Right renal cortex interstitium (tissue), 3 donors: ENCODE measurements at places on chromosomes 7 and 10. TPM values are rescaled to one million over a fixed set of nuclear protein-coding genes. Genes with fewer than 3 reads are reported as not detected.

DNA sequence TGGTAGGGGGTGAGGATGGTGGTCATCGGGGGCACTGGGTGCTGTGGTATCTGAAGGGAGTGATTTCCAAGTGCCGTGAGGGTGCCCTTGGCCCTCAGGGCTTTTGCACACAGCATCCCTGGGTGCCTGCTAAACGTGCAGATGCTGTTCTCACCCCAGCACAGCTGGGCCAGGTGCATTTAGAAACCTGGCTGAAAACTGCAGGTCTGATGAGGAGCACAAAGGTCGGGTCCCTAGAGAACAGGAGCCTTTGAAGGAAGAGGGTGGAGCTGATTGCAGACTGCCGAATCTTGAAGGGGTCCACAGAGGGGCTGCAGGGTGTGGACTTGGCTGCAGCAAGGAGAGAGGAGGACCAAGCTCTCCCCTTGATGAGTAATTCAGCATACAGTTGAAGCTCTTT is 32.0 kb downstream of the ZMIZ1 start:
- DNase-seq, result no peak

GRCh38 chr10:60566096-60566495 is 176.4 kb upstream of the ANK3 start:
- DNase-seq, result no peak

DNA sequence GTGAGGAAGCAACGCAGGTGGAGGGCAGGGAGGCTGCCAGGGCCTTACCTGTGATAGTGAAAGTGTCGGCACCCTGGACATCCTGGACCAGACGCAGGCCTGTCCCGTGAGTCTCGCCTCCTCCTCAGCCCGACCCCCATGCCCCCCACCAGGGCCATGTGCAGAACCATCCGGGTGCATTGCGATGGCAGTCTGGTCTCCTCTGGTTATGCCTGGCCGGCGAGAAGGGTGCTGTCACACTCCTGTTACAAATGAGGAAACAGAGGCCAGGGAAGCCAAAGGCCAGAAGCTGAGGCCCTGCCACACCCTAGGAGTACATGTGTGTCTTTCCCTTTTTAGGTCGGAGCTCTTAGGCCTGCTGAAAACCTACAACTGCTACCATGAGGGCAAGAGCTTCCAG is 7.2 kb downstream of the DEPP1 start:
- DNase-seq, result no peak

DNA sequence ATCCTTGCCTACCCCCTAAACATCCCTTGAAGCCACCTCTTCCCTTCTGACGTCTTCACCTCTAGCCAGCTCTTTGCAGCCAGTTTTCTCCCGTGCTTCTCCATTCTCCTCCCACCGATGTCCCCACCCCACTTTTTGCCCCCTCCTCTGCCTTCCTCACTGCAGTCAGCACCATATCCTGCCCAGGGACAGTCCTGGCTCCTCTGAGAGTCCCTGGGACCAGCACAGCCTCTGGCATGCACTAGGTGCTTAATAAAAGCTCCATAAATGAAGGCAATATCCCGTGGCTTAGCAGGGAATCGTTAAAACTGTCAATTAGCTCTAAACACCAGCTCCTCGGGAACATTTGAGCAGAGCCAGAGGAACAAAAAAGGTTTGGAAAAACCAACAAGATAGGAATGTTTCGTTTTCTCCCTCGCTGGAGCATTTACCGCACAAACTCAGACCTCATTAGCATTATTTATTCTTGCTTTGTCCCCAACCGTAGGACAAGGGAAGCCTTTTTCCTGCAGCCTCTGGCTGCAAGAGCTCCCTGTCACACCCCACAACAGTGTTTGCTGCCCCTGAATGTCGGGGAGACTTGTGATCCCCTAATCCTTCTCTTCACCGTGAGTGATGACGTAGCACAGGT is 16.1 kb downstream of the MYL10 start:
- no peak for DNase-seq

DNA sequence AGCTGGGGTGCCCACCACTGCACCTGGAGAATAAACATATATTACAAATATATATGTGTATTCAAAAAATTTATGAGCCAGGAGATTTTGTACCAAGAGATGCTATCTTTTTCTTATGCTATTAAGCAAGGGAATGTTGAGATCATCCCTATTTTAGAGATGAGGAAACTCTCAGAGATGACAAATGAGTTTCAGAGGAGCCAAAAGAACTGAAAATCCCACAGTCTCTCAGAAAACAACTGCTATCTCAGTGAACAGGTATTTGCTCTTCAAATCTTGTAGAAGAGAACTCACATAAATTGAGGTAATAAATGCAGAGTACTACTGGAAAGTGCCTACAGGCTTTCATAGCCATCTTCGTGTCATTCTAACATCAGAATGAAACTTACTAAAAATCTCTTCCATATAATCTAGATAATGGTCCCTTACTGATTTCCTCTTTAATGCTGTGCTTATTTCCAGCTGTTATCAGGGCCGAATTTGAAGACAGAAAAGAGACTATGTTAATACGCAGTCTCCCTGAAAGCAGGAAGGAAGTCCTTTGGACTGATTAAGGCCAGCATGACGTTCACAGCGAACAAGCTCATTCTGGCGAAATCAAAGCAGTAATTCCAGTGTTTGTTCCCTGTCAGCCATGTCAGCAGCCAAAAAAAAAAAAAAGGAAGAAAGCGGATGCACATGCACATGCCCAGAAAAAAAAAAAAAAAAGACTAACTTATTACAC is 29.4 kb upstream of the ANAPC16 start:
- DNase-seq, result no peak

The PRSS2 gene
- polyA plus RNA-seq, result not detected

The MOGAT3 gene
- 0.60 TPM for polyA plus RNA-seq
